Immature natural killer cell (primary cell): ENCODE measurements at places on chromosomes 2 and 18. TPM values are rescaled to one million over a fixed set of nuclear protein-coding genes. Genes with fewer than 3 reads are reported as not detected.

CTDP1 gene
- polyA plus RNA-seq, result 9.3 TPM

GRCh38 chr18:24968238-24968775 is 383.7 kb downstream of the ZNF521 start:
- H3K27ac ChIP-seq, result no peak overlapping the region
- no peak overlapping the region for H3K4me3 ChIP-seq
- DNase-seq, result no peak
- peaks cover 1% of the 10 kb centered on the region for H3K4me1 ChIP-seq

- no peak overlapping the region for H3K4me3 ChIP-seq
- no peak for DNase-seq
- no peaks in the 10 kb centered on the region for H3K36me3 ChIP-seq
- no peak overlapping the region for H3K27ac ChIP-seq
Measured at GRCh38 chr2:127196998-127197397, 23.1 kb downstream of the CYP27C1 start.

- peaks cover 43% of the 10 kb centered on the region for H3K36me3 ChIP-seq
- no peak overlapping the region for H3K27ac ChIP-seq
- no peak overlapping the region for H3K4me3 ChIP-seq
- no peak for DNase-seq
Measured at GRCh38 chr18:46856973-46857372, 60.3 kb downstream of the PIAS2 start.

GRCh38 chr18:58831606-58832005 is 33.1 kb upstream of the ZNF532 start:
- H3K27me3 ChIP-seq, result peaks cover 3% of the 10 kb centered on the region
- no peak overlapping the region for H3K4me3 ChIP-seq
- no peak for DNase-seq
- H3K27ac ChIP-seq, result no peak overlapping the region

- H3K4me3 ChIP-seq, result no peak overlapping the region
- no peak for DNase-seq
- H3K27ac ChIP-seq, result no peak overlapping the region
Measured at GRCh38 chr18:8808001-8808400, 102.6 kb downstream of the MTCL1 start.

EFR3B gene
- polyA plus RNA-seq, result not detected

DNA sequence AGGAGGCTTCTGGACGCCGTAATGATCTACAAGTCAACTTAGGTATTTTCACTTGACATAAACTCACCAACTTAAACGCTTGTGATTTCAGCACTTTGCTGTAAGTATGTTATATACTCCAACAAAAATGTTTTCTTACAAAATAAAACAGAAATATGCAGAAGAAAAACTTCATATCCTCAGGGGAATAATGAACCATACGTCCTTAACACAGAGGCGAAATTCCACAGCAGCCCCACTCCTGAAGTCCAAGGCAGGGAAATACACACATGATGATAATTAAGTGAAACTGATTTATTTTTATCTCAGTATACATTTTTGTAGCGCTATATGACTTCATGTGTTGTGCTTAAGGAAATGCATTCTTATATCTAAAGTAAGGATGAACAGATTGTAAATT is 335.4 kb upstream of the VWC2L start:
- no peaks in the 10 kb centered on the region for H3K4me1 ChIP-seq
- no peaks in the 10 kb centered on the region for H3K36me3 ChIP-seq
- no peaks in the 10 kb centered on the region for H3K27me3 ChIP-seq
- no peak overlapping the region for H3K27ac ChIP-seq
- no peak for DNase-seq

DNA sequence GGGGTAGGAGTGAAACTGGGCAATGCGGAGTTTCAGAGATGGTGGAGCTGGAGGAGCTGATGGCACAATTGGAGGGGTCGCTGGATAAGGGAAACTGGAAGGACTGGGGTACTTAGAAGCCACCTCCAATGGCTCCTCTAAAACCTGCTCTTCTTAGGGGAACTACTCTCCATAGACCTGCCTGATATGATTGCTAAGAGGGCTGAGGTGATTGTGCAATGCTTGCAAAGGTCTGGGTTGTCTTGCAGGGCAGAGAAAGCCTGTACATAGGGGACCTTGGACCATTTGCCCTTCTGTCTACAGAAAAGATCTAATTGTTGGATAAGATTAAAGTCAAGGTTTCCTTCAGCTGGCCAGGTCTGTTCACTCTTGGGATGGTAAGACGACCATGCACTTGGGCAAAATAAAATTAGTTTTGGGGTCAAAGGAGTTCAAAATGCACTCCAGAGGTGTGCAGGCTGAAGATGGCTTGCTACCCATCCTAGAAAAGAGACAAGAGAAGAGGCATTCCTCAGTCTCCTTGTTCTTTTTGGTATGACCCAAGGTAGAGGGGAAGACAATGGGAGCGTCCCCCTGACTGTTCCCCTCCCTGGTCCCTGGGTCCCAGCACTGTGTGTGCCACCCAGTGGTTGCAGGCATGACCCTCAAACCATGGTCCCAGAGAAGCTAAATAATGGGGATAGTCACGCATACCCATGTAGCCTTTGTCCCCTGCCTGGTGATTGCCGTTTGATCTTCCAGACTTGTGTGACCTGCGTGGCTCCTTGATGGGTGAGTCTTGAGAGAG is 41.1 kb downstream of the STK17B start:
- peaks cover 38% of the 10 kb centered on the region for H3K4me1 ChIP-seq
- peaks cover 2% of the 10 kb centered on the region for H3K27me3 ChIP-seq
- no peak for DNase-seq
- peaks cover 47% of the 10 kb centered on the region for H3K36me3 ChIP-seq
- H3K27ac ChIP-seq, result no peak overlapping the region
- H3K4me3 ChIP-seq, result no peak overlapping the region

DUSP19 gene
- polyA plus RNA-seq, result not detected

REG3A gene
- not detected for polyA plus RNA-seq

IL1A gene
- polyA plus RNA-seq, result not detected

GRCh38 chr2:45291296-45291701 is 282.0 kb upstream of the SIX2 start:
- H3K4me3 ChIP-seq, result no peak overlapping the region
- H3K27me3 ChIP-seq, result peaks cover 3% of the 10 kb centered on the region
- no peaks in the 10 kb centered on the region for H3K4me1 ChIP-seq
- no peak overlapping the region for H3K27ac ChIP-seq
- DNase-seq, result no peak

THOC1 gene
- 14.7 TPM for polyA plus RNA-seq

- DNase-seq, result no peak
- H3K27ac ChIP-seq, result peak overlapping the region; percentile 68
- no peaks in the 10 kb centered on the region for H3K36me3 ChIP-seq
- H3K27me3 ChIP-seq, result no peaks in the 10 kb centered on the region
Measured at GRCh38 chr2:48320742-48321141, 209.2 kb upstream of the STON1 start.

GRCh38 chr2:232926431-232926939 is 56.4 kb downstream of the SNORC start:
- no peak overlapping the region for H3K27ac ChIP-seq
- peaks cover 29% of the 10 kb centered on the region for H3K27me3 ChIP-seq
- DNase-seq, result no peak

DNA sequence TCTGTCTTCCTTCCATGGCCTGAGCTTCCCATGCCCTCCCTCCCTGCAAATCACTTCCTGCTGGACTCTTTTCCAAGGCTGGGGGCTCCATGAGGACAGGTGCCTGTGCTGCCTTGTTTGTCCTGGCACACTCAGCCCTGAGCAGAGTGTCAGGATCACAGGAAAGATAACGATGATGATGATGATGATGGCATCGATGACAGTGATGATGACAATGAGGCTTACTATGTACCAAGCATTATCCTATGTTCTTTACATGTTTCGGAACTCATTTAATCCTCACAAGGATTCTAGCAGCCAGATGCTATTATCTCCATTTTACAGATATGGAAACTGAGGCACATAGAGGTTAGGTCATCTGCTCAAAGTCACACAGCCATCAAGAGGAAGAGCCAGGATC is 170.0 kb downstream of the CTIF start:
- peaks cover 3% of the 10 kb centered on the region for H3K4me1 ChIP-seq
- no peak for DNase-seq
- no peaks in the 10 kb centered on the region for H3K36me3 ChIP-seq
- peaks cover 6% of the 10 kb centered on the region for H3K27me3 ChIP-seq

REEP1 gene
- not detected for polyA plus RNA-seq

ACADL gene
- not detected for polyA plus RNA-seq

SKOR2 gene
- polyA plus RNA-seq, result not detected

EDAR gene
- polyA plus RNA-seq, result not detected

DNA sequence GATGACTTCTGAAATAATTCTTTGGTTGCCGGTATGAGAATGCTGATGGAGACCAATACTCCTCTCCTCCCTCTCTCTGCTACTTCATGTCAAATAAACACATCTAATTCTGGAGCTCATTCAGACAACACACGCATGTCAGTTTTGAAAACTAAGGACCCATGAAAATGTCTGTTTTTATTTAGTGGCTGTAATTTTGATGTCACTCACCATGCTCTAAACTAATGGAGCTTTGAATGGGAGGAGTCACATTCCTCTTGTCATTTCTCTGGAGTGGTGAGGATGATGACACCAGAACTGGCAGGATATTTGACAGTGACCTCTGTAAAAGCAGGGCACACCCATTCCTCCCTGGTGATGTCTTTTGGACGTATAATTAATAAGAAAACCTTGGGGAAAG is 163.0 kb downstream of the PHLPP1 start:
- H3K36me3 ChIP-seq, result no peaks in the 10 kb centered on the region
- peaks cover 2% of the 10 kb centered on the region for H3K27me3 ChIP-seq
- peaks cover 15% of the 10 kb centered on the region for H3K4me1 ChIP-seq
- no peak overlapping the region for H3K4me3 ChIP-seq
- DNase-seq, result no peak

SPHKAP gene
- polyA plus RNA-seq, result not detected

DNA sequence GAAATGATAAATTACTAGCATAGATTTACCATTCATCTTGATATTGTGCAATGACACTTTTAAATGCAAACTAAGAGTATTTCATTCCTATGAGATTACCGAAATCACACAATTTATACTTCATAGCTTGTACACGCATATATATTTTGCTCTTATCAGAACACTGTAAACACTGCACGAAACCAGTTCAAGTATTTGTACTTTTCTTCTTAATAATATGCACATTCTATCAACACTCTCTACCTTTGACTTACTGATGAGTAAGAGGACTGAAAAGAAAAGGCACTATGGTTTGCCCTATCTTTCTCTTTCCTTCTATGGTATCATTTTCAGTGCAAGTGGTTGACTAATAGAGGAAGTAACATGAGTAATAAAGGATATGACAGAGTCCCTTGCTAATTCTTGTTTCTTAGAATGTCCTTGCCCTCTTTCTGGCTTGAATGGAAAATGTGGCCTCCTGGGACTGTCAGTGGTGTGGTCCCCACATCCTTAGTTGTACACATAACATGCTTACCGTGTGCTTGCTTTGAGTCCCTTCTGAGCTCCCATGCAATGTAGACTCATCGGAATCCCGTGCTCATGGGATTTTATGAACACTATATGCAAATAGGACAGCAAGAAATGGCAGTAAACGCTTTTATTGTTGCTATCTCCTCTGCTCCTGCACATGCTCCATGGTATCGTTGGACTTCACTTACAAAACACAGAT is 363.5 kb upstream of the TNP1 start:
- peaks cover 2% of the 10 kb centered on the region for H3K27me3 ChIP-seq
- H3K36me3 ChIP-seq, result no peaks in the 10 kb centered on the region
- DNase-seq, result no peak
- peaks cover 17% of the 10 kb centered on the region for H3K4me1 ChIP-seq
- peak overlapping the region; percentile 72 for H3K27ac ChIP-seq

- peak overlapping the region; percentile 88 for H3K27ac ChIP-seq
- H3K27me3 ChIP-seq, result peaks cover 29% of the 10 kb centered on the region
- peaks cover 19% of the 10 kb centered on the region for H3K4me1 ChIP-seq
Measured at GRCh38 chr2:235665661-235666212, 171.9 kb downstream of the AGAP1 start.

CAPN14 gene
- polyA plus RNA-seq, result not detected

DNA sequence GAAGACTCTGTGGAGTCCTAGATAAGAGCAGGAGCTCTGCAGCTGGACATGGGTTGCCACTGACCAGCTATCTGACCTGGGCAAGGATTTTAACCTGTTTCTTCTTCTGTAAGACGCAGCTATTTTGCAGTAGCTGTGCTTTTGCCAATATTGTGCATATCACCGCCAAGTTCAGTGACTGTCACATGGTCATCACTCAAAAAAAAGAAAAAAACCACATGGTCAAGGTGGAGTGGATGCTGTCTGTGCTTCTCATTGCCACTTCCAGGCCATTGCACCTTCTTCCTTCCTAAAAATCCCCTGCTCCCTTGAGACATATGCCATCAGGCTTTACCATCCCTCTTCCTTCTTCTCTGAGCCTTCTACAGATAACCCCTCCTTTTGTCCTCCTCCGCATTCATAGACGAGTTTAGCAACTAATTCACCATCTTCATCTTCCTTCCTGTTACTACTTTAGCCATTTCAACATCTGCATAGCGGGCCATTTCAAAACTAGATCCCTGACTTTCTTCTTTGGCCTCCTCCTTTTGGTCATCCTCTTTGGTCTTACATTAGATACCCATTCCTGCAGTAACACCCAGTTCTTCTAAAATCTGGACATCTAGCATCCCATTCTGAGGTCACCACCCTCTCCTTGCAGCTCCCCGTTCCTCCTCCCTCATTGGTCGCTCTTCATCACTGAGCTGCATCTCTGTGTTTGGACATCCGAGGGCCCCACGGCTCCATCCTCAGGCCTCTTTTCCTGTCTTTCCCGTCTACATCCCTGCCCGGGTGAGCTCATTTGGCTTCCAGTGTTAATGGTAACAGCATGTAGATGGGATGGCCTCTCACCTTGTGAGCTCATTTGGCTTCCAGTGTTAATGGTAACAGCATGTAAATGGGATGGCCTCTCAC is 17.8 kb downstream of the RNF144A start:
- DNase-seq, result no peak
- no peak overlapping the region for H3K4me3 ChIP-seq
- H3K36me3 ChIP-seq, result peaks cover 11% of the 10 kb centered on the region
- H3K4me1 ChIP-seq, result peaks cover 71% of the 10 kb centered on the region

C1QL2 gene
- not detected for polyA plus RNA-seq
